ENCODE measurements at places on chromosomes 6 and 20.

DNA sequence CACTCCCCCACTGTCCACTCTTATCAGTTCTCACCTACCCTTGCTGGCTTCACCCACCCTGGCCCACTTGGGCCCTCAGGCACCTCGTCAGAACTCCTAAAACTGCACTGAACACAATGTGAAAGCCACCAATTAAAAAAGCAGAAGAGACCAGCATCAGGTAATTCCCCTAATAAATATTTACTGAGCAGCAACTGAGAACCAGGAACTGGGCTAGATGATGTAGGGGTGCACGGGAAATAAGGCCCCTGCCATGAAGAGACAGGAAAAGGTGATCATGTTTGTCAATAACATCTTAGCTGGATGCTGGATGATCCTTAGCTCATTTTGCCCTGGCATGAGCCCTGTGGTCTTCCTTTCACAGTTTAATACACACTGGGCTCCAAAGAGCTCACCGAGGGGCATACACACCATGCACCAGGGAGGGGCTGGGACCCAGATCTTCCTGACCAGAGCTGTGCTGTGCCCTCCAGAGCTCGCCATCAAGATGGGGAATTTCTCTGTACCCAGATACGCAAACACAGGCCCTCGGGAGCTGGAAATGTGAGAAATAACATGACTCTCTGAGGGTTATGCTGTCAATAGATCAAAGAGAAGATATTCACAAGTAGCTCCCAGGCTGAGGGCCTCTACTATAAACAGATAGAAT lies 113.6 kb upstream of the SLC22A16 start:
- H3K27me3 ChIP-seq = peaks cover 3% of the 10 kb centered on the region
- H3K27ac ChIP-seq = no peak overlapping the region
- H3K4me3 ChIP-seq = no peak overlapping the region
- peaks cover 13% of the 10 kb centered on the region for H3K4me1 ChIP-seq
- DNase-seq = no peak

DNA sequence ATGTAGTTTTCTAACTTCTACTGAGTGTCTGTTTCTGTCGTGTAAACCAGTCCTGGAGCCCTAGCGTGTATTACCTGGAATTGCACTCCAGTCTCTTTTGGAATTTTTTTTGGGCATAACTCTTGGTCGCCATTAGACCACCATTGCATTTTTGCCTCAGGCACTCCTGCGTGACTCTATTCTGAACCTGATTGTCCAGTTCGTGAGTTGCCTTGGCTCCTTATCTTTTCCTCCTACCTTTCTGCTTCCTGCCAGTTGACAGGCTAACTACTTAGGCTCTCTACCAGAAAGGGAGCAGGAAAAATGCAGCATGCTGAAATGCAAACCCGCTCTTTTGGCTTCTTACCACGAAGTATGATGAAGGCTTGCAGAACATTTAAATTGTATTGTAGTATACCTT lies 490.9 kb upstream of the SOX4 start:
- no peak overlapping the region for H3K4me3 ChIP-seq
- H3K4me1 ChIP-seq = peaks cover 24% of the 10 kb centered on the region
- no peaks in the 10 kb centered on the region for H3K27me3 ChIP-seq
- no peak overlapping the region for H3K27ac ChIP-seq

- no peak overlapping the region for H3K27ac ChIP-seq
- no peaks in the 10 kb centered on the region for H3K4me1 ChIP-seq
- peaks cover 21% of the 10 kb centered on the region for H3K27me3 ChIP-seq
- H3K36me3 ChIP-seq = no peaks in the 10 kb centered on the region
Observed at GRCh38 chr6:75530696-75531095, 37.1 kb upstream of the FILIP1 start.

DNA sequence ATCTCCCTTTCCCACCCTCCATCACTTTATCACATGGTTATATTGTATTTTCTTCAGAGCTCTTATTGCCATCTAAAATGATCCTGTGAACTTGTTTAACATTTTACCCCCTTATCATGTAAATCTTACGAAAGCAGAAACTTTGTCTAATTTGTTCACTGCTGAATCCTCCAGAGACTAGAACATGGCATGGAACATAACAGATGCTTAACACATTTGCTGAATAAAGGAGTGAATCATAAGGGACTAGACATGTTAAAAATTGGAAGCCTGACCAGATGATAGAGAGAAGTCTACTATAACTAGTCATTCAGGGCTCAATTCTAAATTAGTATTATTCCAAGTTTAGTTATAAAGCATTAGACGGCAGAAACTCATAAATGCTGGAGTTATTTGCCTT lies 73.3 kb downstream of the MAN1A1 start:
- H3K36me3 ChIP-seq = peaks cover 23% of the 10 kb centered on the region
- no peak for DNase-seq
- H3K4me1 ChIP-seq = no peaks in the 10 kb centered on the region

DNA sequence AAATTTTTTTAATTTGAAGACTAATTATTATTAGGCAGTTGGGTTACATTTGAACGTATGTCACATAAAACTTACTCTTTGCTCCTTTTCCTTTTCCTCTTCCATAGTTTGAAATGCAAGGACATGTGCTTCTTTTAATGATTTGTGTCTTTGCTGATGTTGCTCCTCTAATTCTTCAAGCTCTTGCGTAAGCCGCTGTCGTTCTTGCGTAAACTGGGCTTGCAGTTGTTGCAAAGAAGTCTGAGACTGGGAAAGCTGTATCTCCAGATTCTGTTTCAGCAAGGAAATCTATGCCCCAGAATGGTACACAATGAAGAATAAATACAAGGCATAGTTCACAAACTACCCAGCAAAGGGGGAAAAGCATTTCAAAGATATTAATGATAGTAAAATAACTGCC lies 45.1 kb upstream of the MCM9 start:
- no peaks in the 10 kb centered on the region for H3K27me3 ChIP-seq
- H3K27ac ChIP-seq = no peak overlapping the region
- DNase-seq = no peak
- no peaks in the 10 kb centered on the region for H3K4me1 ChIP-seq

- no peak within 1 kb of the TSS for H3K27ac ChIP-seq
- H3K4me3 ChIP-seq = no peak within 1 kb of the TSS
- no peaks in the 10 kb centered on the region for H3K36me3 ChIP-seq
Observed at GRCh38 chr6:88047510-88048150, at the start of gene SPACA1. Gene SPACA1, plus strand, starts transcription at chr6:88047841. Its CDS starts 65 bp downstream, at chr6:88047906.

- H3K36me3 ChIP-seq = no peaks in the 10 kb centered on the region
- no peak overlapping the region for H3K27ac ChIP-seq
- no peak overlapping the region for H3K4me3 ChIP-seq
- H3K27me3 ChIP-seq = peaks cover 14% of the 10 kb centered on the region
- DNase-seq = no peak
Observed at GRCh38 chr6:169949511-169950097, 198.2 kb downstream of the ERMARD start.

DNA sequence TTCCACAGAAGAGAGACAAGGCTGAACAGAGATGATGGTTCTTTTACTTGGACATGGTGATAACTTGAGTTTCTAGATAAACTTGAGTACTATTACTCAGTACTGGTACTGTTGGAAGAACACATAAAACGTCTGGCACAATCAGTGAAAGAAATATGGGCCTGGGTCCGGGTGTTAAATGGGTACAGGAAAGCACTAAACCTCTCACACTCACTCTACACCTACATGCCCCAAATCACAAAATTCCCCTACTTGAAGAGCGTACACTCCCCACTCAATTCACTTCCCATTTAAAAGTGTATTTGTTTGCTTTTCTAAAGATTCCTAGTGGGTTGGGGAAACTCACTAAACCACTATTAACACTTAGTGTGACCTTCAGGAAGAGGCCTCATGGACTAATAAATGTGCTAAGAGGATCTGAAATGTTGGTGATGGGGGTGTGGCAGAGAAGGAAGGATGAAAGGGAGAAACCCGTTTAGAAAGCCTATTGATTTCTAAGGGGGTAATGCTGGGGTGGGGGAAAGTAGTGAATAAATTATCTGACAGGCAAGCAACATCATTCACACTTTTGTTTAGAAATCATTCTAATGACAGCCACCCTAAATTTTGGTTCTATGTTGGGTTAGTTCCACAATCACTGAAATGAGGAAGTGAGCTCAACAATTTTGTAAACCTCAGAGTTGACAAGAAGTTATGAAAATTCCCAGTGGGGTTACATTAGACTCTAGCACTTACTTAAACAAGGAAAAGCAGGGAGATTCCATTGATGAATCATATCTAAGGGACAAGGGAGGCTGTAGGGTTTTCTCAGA lies 222.6 kb upstream of the MARCKS start:
- peaks cover 5% of the 10 kb centered on the region for H3K27me3 ChIP-seq
- no peak for DNase-seq
- H3K27ac ChIP-seq = no peak overlapping the region
- no peaks in the 10 kb centered on the region for H3K36me3 ChIP-seq
- H3K4me1 ChIP-seq = peaks cover 10% of the 10 kb centered on the region

- peaks cover 22% of the 10 kb centered on the region for H3K36me3 ChIP-seq
- H3K27me3 ChIP-seq = no peaks in the 10 kb centered on the region
- DNase-seq = no peak
- peak overlapping the region; percentile 78 for H3K4me3 ChIP-seq
Observed at GRCh38 chr20:63968928-63969760, 586 bp downstream of the ZNF512B start.

DNA sequence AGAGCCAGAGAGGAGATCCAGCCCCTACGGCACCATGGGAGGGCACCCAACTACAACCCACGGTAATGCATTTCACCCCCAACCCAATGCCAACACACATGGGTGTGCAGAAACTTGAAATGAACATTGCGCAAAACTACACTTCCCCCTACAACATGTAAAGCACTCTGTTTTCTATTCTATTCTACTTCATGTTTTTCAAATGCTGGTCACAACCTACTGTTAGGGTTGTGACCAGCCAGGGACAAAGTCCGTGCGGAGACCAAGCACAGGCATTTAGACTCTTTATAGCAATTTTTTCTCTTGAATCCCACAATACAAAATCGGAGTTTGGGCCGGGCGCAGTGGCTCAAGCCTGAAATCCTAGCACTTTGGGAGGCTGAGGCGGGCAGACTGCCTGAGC lies 90.6 kb downstream of the MRPL14 start:
- H3K4me3 ChIP-seq = no peak overlapping the region
- no peaks in the 10 kb centered on the region for H3K36me3 ChIP-seq
- DNase-seq = no peak
- peaks cover 9% of the 10 kb centered on the region for H3K4me1 ChIP-seq
- H3K27me3 ChIP-seq = no peaks in the 10 kb centered on the region

DNA sequence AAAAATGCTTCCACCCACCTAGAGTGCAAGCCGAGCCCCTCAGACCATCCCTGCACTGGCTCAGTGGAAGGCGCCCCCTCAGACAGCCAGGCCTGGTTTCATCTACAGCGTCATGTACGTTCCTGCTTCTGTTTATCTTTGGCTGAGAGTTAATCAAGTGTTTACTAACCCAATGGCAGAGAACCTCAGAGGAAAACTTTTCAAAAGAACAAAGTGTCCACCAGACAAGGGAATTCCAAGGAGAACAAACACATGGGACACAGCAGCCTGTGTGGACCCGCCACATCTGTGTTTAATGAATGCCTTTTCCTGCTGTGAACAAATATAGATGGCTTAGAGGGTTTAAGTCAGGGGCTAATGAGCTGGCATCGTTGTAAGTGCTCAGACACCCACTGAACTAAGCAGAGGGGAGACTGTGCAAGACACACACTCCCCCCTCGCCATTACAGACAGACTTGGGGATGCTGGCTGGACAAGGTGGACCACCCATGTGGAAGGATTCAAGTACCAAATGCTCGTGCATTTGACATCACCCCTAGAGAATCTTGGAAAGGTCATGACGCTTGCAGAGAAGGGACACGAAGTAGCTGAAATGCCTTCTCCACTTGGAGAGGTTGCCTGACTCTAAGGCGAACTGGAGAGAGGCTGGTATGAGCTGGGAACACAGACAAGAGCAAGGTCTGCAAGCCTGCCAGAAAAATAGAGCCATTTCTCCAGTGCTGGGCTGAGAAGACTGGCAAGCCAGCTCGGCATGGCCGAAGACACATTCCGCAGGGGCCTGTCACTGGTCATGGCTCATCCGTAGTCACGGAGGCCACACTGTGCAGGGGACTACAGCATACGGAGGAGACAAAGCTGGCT lies 53.5 kb upstream of the NXT1 start:
- H3K27me3 ChIP-seq = no peaks in the 10 kb centered on the region
- H3K36me3 ChIP-seq = no peaks in the 10 kb centered on the region
- no peak for DNase-seq
- no peaks in the 10 kb centered on the region for H3K4me1 ChIP-seq
- no peak overlapping the region for H3K27ac ChIP-seq

GRCh38 chr20:61989741-61990140 lies 75.9 kb downstream of the TAF4 start:
- peaks cover 2% of the 10 kb centered on the region for H3K4me1 ChIP-seq
- no peak overlapping the region for H3K27ac ChIP-seq
- no peak overlapping the region for H3K4me3 ChIP-seq

DNA sequence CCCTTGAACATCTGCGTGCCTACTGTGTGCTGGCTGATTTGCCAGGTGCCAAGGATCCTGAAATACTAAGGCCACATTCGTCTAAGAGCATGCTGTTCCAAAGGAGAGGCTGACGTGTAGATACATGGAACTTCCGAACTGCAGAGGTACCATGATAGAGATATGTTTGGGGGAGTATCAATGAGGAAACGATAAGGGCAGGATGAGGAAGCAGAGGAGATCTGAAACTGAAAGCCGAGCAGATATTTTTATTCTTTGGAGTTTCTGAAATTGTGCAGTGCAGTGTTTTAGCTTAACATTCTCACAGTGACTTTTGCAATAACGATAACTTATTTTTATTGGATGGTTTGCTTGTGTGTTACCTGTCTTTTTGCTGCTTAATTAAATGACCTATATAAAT lies 24.3 kb downstream of the BMP6 start:
- no peaks in the 10 kb centered on the region for H3K36me3 ChIP-seq
- DNase-seq = no peak
- no peak overlapping the region for H3K4me3 ChIP-seq
- no peak overlapping the region for H3K27ac ChIP-seq
- H3K4me1 ChIP-seq = no peaks in the 10 kb centered on the region

DNA sequence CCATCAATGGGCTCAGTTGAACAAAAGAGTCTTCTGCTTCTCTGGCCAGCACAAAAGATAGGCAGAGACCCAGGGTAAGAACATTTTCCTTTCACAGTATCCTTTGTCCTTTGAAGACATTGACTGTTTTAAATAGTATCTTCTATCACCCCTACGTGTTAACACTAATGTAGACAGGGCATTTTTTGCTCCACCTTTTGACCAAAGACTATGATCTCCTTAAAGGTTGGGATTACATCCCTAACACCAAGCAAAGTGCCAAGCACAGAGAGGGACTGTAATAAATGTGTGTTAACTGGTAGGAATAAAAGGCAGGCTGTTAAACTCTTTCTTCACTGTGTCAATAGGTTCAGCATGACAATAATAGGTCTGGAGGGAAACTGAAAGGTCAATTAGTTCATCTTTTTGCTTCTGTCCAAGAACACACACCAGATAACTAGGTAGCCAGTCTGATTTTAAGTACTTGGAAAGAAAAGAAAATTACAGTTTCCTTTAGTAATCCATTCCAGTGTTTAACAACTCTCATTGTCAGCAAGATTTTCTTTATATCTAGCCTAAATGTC lies 63.6 kb upstream of the NOX3 start:
- no peaks in the 10 kb centered on the region for H3K36me3 ChIP-seq
- no peaks in the 10 kb centered on the region for H3K27me3 ChIP-seq
- H3K4me1 ChIP-seq = no peaks in the 10 kb centered on the region
- no peak overlapping the region for H3K4me3 ChIP-seq
- H3K27ac ChIP-seq = no peak overlapping the region

- H3K27me3 ChIP-seq = no peaks in the 10 kb centered on the region
- H3K27ac ChIP-seq = no peak overlapping the region
- no peak for DNase-seq
Observed at GRCh38 chr6:40577672-40578071, 9.5 kb downstream of the LRFN2 start.
